ENCODE measurements at places on chromosomes 2 and 18.

- no peak for DNase-seq
Observed at GRCh38 chr2:19369341-19369955, 11.0 kb upstream of the OSR1 start.

GRCh38 chr2:26175466-26176278 is 2.8 kb downstream of the GAREM2 start:
- no peak for DNase-seq

DNA sequence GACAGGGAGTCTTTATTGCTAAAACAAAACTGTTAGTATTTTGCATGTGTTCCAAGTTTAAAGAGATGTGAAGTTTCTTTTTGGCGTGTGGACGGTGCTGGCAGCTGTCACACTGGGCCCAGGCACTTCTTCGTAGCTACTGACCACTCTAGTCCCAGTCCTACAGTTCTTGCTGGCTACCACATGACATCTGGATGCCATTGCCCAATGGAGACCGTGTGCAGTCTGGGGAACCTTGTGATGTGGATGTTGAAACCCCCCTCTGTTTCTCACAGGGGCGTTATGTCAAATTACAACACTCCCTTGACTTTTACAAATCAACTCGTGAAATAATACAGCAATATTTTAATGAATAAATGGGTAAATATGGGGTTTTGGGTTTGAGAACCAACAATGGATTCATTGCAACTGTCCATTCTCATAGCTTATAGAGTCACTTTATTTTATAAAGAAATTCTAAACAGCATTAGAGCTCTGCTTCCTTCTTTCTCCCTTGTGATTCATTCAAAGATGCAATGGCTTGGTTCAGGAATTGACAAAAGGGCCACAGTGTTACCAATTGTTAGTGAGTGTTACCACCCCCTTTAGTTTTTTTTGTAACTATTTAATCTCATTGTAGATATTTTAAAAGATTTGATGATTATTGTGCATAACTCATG is 1.2 kb downstream of the GPD2 start:
- DNase-seq: no peak

DNA sequence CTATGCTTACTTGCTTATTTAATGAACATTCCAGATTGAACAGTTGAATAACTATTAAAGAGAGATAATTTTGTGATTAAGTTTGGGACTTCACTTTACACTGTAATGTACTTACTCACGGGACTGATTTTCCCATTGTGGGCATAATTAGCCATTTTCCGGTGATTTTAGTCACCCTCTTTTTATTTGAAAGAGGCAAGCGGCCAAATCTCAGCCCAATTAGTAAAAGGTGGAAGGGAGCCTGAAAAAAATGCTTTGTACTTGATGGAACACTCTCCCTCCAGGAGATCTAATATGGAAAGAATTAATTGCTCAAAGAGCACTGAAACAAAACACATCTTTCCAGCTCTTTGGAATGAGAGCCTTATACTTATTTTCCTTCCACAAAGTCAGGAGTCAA is 50.2 kb downstream of the CALCRL start:
- no peak for DNase-seq

DNA sequence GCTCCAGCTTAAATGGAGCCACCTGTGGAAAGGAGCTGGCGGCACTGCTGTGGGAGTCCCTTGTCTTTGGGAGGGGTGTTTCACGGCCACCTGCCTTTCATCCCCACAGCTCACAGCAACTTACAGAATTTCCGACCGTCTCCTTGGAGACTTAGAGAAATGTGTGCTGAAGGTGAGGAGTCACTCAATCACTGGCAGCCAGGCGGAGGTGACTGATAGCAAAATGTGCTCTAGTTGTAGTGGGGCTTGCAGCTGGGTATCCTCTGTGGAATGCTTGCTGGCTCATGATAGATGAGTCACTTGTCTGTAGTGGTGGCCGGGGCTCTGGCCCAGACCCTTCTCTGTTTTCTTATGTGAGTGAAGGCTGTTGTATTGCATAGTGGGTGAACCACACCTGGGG is 110.7 kb downstream of the SH3RF3 start:
- DNase-seq: no peak
